Stimulated activated CD4-positive, alpha-beta T cell treated with anti-CD3 and anti-CD28 coated beads, Interleukin-1b, Interleukin-23, amount 100 ng/mL, for 1 hour (primary cell): ENCODE measurements at places on chromosomes 11 and 22.

DNA sequence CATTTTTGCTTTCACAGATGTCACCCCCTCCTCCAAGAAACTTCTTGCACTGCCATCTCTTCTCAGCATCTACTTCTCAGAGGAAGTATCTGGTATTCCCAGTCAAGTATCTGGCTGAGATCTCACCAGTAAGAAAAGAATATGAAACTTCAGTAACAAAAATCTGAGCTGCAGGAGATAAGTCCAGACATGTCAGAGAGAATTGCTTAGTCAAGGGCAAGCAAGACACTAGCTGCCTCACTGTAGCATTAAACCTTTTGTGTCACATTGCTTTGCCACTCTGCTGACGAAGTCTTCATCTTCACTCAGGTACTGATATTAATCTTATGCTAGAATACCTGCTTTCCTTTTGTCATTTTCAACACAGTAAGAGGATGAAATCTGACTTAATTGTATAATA lies 70.6 kb upstream of the ZC3H12C start:
- no peak for DNase-seq

DNA sequence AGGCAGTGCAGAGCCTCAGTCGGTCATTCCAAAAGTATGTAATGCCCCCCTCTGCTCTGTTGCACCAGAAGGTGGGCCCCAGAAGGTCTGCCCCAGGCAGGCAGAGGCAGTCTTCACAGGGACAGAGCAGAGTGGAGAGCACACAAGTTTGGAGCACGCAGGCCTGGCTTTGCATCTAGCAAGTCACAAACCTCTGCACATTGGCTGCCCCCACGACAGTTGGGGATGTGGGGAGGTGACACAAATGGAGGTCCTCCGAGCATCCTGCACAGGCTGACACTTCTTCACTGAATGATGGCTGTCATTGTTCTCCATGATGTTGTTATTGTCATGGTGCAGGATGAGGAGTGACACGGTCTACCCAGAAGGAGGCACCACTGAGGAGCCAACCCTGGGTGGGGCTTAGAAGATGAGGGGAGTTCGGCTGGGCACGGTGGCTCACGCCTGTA lies 11.9 kb downstream of the TOM1 start:
- DNase-seq: no peak

DNA sequence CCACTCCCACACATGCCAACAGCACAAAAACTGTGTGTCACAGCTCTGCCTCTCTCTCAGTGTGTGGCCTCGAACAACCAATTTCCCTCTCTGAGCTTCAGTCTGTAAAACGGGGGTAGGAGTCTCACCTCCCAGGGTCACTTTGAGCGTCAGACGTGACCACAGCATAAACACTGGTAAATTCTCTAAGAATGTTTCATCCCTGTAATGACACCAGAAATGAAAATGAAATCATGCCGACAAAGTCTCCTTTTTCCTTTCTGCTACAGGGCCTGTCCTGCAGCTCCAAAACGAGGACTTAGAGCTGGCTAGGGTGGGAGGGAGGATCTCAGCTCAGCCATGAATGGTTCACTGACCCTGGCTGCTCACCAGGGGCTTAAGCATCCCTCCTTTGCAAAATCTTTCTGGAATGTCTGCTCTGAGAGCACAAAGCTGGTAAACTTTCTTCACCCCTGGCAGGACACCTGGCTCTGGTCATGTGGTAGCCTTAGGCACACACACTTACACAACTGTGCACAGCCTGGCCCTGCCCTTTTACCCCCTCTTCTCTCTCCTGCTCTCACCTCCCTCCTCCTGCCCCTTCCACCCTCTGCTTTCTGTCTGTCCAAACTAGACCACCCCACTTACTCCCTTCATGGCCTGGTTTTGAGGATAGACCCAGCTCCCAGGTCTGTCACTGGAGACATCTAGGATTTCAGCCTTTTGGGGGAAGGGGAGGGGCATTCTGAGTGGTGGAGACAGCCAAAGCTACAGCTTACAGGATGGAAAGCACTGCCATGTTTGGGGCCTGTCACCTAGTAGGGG lies 12.3 kb upstream of the TSKU start:
- DNase-seq: no peak

- DNase-seq: no peak
Measured at GRCh38 chr11:26229257-26229656, 102.7 kb upstream of the ANO3 start.

GRCh38 chr11:68010090-68011041 lies at the start of gene ALDH3B1:
Gene ALDH3B1 (plus strand): TSS chr11:68010327. CDS start chr11:68015298, 4,971 bp downstream.
- DNase-seq: no peak
